ENCODE measurements at places on chromosomes 2 and 18.

GRCh38 chr2:233835230-233836186 is 18.8 kb downstream of the HJURP start:
- no peak for DNase-seq

DNA sequence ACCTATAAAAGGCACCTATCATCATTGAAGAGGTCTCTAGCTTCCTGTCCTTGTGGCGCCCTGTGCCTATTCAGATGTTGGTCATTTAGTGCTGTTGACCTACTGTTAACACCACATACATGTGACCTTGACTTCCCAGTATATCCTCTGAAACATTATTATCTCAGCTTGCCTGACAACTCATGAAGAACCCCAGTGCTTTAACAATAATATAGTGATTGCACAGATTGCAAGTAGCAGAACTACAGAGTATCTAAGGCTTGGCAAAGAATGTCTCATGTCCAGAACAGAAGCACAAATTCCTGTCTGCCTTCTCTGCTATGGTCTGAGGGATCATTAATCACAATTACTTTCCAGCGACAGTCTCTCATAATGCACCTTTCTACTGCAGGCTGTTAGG is 165.3 kb downstream of the LCLAT1 start:
- no peak for DNase-seq

DNA sequence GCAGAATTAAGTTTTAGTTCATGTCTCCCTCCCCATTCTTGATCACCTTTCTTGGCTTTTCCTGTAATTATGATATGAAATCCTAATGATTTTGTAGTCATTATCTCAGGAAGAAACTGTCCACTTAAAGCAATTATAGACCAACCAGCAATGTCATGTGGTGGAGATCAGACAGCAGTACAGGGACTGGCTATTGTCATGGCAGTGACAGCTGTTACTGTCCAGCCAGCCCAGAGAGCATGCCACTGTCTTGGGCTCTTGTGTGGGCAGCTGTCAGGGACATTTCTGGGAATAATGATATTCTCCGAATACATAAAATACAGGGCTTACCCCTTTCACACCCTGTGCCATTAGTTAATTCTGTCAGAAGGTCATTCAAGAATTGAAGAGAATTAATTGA is 355.3 kb upstream of the RAB12 start:
- no peak for DNase-seq

- no peak for DNase-seq
These were observed 1.0 kb downstream of the HOXD9 start for GRCh38 chr2:176123411-176124109.

- peak; percentile 35 for DNase-seq
These were observed 39.5 kb downstream of the CERS6 start for GRCh38 chr2:168495524-168495923.

DNA sequence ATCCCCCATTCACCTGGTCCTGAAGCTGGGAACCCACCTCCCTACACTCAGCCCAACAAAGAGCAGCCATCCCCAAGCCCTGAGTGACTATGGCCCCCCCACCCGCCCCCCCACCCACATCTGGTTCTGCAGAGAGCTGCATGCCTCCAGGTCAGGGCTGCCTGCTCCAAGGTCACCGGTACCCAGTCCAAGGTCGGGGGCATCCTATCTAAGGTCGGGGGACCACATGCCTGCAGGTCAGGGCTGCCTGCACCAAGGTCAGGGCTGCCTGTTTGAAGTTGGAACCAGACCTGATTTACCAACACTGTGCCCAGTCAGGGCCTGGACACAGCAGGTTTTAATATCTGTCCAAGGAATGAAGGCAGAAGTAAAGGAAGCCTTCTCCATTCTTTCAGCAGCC is 66.1 kb upstream of the GPC1 start:
- no peak for DNase-seq

- no peak for DNase-seq
These were observed 3.6 kb upstream of the KCNJ13 start for GRCh38 chr2:232779934-232780333.

GRCh38 chr2:9407363-9407811 is 15.9 kb downstream of the ITGB1BP1 start:
- DNase-seq = no peak

DNA sequence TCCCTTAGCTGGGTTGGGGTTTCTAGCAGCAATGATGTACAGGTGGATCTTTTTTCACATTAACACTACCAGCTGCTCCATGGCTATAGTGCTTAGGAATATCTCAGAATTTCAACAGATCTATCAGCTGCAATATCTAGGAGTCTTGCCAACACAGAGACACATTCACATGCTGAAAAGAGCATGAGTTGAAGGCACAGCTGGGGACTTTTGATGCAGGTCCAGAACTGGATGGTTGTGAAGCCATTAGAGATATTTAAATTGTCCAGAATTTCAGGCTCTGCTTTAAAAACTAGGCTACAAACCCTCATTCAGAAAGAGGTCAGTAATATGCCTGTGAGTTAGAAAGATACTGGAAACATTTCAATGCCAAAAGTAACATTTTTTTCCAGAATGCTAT is 122.2 kb upstream of the CCDC195 start:
- DNase-seq = no peak

DNA sequence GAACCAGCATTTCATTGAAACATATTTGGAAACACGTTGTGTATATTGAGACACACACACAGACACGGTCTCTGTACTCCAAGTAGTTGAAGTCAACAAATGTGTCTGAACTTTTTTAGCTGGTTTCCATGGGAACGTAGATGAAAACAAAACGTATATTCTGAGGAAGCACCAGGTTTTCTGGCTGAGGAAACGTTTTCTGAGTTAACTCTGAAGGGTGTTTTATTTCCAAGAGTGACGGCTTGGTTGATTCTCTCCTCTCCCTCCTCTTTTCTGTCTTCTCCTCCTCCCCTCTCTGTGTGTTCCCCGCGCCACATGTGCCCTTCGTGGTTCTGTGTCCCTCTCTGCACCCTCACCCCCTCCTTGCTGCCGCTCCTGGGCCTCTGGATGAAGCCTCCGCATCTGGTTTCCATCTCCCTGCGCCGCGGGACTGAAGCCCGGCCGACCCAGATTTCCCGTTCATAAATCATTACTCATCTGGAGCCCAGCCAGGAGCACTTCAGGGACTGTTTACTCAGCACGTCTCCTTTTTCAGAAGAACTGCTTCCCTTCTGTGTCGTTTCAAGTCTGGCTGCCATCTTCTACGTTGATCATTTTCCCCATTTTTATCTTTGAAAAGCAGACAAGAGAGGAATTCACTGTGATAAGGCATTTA is 122.7 kb downstream of the COL6A3 start:
- no peak for DNase-seq

DNA sequence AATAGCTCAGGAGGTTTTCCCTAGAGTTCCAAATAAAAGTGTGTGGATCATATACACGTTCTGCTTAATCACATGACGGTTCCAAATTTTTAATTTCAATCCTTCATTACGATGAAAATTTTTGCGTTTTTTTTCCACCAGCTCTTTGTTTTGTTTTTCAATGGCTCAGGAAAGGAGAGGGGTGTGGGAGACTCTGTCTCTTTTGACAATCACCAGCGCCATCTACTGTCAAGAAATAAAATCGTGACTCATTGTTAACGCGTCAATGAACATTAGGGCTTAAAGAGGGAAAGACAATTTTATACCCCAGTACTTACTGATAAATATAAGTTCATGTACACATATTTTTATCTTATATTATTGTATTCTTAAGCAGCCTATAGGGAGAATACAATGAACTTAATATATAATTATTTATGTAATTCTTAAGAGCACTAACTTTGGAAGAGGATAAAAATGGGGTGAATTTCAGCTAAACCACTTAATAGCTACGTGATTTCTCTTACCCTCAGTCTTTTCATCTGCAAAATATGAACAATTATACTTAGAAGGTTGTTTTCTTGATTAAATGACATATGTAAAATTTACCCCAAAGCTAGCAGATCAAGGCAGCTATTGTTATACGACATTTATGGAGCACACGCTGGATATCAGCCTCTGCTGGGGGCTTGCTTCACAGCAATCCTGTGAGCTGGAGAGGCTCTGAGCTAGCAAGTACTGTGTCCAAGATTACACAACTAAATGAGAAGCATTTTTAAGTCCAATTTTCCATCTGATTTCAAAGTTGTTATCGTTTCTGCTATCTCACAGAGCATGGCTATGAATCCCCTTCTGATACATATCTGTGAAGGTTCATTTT is 47.4 kb upstream of the RMDN2 start:
- peak; percentile 50 for DNase-seq

DNA sequence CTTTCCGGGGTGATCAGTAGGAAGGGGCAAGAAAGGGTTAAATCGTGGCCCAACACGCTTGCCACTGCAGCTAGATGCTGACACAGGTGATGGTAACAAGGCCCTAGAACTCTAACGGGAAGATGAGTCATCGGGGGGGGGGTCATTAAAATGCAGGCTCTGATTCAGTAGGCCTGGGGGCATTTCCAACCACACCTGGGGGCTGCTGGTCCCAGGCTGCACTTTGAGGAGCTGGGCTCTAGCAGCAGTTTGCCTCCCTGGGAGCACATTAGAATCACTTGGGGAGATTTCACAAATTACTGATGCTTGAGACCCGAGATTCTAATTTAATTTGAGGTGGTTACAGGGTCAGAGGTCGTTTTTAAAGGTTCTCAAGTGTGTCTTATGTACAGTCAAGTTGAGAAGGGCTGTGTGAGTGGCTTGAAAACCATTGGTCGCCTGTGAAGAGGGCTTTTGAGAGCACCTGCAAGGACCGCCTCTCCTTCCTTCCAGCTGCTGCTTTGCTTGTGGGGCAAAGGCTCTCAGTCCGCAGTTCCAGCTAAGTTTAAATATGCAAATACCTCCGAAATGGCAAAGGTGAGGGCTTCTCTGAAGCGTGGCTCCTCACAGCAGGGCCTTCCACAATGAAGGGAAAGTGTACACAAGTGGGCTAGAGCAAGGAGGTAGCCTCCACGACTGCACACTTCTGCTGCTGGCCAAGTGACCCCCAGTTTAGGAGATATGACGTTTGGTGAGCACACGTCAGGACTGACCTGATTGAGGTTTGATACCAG is 128.0 kb upstream of the MSH6 start:
- DNase-seq = peak; percentile 76

GRCh38 chr2:168323529-168324021 is 76.2 kb upstream of the STK39 start:
- no peak for DNase-seq

- no peak for DNase-seq
These were observed 215.7 kb downstream of the MGAT5 start for GRCh38 chr2:134469516-134470115.

- no peak for DNase-seq
These were observed 571.2 kb downstream of the ZEB2 start for GRCh38 chr2:143948710-143949109.

GRCh38 chr18:13532406-13533075 is 193.8 kb downstream of the FAM210A start:
- no peak for DNase-seq
